Activated CD4-positive, alpha-beta T cell treated with anti-CD3 and anti-CD28 coated beads, Interleukin-2, amount 50 U/mL, for 24 hours (primary cell): ENCODE measurements at places on chromosomes 11 and 22.
A peak's percentile ranks its signal among the peaks of the same experiment; 100 is the strongest.

- DNase-seq = peak; percentile 90
These were observed 14.8 kb downstream of the CD6 start for GRCh38 chr11:60985991-60986915.

- peak; percentile 68 for DNase-seq
These were observed 50.3 kb downstream of the CD6 start for GRCh38 chr11:61021661-61022212.

DNA sequence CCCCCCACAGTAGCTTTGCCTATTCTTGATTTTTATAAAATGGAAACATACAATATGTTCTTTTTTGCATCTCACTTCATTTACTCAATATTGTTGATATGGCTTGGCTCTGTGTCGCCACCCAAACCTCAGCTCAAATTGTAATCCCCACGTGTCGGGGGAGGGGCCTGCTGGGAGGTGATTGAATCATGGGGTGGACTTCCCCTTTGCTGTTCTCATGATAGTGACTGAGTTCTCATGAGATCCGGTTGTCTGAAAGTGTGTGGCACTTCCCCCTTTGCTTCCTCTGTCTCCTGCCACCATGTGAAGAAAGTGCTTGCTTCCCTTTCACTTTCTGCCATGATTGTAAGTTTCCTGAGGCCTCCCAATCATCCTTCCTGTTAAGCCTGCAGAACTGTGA lies 431.3 kb downstream of the MN1 start:
- no peak for DNase-seq

- DNase-seq = no peak
These were observed 327 bp upstream of the MED17 start for GRCh38 chr11:93783765-93784144.

DNA sequence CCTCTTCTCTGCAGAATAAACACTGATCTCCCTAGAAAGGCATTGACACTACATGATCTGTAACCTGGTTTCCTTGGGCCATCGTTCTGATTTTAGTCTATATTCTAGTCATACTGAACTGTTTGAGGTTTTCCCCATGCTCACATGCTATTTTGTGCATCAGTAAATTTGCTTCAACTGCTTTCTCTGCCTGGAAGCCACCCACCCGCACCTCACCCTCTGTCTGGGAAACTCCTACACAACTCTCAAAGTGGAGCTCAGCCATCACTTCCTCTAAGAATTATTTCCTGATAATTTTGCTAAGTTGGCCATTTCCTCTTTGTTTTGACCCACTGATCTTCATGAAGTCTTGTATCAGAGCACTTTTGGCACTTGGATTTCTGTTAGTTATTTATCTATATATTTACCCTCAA lies 36.1 kb downstream of the MMP20 start:
- DNase-seq = no peak

GRCh38 chr22:19169947-19170318 lies 8.6 kb downstream of the SLC25A1 start:
- DNase-seq = no peak

DNA sequence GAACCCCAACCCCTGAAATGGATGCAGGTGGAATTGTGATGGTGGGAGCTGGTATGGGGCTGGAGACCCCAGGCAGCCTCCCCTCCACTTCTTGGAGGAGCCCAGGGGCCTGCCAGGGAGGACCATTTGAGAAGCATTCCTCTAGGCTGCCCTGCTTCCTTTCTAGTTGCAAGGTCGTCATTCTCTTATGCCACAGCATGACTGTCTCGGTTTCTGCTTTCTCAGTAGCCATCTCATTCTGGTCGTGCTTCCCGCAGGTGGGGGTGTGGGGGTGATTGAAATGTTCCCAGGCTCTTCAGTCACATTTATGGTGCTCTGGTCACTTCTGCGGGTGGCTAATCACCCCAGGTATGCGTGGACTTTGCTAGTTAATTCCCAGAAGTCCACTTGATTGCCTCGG lies 223.7 kb upstream of the TBCEL start:
- no peak for DNase-seq

GRCh38 chr11:96052921-96053651 lies 129.2 kb upstream of the MTMR2 start:
- no peak for DNase-seq

DNA sequence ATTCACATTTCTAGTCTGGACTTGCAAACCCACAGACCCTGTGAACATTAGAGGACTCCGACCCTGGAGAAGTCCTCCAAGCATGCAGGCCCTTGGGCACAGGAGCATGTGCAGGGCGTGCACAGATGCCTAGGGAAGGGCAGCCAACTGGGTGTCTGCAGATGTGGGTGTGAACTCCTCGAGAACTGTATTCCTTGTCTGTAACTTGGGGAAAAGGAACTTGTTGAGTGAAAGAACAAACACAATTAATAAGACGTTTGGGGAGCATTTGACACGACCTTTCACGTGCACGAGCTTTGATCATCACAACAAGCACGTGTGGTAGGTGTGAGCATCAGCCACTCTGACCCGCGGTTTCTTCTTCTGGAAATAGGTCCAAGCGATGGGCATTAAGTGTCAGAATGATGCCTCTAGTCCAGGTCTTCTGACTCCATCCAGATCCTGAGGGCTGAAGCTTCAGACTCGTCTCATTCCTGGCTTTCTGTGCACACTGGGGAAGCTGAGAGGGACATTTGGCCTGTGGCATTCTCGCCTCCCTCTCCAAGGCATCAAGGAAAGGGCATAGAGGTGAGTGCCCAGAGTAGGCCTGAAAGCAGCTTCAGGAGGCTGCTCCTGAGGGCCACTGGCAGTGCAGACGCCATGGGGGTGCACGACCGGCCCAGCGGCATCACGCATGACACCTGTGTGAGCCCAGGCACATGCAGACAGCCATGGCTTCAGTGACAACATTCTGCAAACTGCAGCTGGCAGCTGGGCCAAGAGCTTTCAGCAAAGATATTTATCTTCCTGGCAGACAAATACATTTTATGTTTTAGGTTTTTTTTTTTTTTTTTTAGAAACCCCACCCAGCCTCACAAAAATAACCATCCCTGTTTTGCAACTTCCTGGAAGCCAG lies 32.5 kb downstream of the ALX4 start:
- DNase-seq = no peak

DNA sequence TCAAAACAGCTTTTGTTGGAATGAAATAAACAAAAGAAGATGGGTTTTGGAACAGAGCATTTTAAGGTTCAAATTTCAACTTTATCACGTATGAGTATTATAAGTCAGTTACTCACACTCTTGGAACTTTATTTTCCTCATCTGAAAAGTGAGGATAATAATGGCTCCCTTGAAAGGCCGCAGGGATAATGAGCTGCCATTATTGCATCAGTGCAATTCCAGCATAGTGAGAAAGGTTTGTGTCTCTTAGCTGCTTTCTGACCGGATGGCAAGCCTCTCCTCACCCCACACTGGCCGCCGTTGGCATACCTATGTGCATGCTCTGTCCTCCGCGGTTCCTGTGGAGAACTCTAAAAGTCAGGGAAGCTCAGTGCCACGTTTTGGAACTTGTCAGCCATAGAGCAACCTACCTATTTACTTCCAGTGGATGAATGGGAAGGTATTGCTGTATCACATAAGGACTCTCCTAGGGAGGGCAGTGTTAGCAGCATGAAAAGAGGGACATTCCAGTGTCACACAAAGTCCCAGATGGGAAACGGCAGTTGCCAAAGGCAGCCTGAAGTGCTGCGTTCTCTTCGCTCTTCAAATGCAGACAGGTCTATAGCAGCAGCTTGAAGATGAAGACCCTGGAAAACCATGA lies 368.9 kb downstream of the NTM start:
- DNase-seq = no peak

DNA sequence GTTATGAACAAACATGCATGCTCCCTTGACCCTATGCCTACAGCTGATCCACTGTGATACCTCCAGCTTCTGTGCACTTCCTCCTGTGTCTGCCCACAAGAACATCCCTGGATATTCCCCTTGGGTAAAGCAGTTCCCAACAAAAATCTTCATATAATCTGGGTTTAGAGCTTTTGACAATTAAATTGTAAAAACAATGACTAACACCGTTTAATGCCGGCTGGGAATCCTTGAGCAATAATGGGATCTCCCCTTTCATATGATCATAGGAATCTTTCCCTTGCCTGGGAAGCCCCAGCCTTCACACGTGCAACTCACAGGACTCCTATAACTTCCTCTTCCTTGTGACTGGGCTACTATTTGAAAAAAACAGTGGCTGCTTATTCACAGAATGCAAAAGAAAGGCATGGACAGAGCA lies 6.3 kb upstream of the ZC3H12C start:
- no peak for DNase-seq

DNA sequence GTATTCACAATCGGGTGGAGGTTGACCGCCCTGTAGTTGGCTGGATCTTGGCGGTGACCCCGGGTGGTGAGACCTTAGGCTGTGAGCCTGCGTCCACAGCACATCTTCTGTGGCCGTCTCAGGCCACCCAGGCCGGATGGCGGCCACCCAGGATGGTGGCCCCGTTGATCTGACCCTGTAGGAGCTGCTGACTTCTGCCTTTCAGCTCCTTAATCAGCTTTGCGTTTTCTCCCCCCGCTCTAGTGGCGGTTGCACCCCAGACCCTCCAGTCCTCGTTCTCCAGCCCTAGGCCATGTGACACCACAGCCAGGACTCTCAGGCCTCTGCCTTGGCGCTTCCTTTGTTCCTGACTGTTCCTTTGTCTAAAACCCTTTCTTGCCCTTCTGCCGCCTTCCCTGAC lies 244.0 kb downstream of the TBC1D22A start:
- no peak for DNase-seq

- DNase-seq = no peak
These were observed 399.5 kb downstream of the BUD13 start for GRCh38 chr11:116373104-116373944.

DNA sequence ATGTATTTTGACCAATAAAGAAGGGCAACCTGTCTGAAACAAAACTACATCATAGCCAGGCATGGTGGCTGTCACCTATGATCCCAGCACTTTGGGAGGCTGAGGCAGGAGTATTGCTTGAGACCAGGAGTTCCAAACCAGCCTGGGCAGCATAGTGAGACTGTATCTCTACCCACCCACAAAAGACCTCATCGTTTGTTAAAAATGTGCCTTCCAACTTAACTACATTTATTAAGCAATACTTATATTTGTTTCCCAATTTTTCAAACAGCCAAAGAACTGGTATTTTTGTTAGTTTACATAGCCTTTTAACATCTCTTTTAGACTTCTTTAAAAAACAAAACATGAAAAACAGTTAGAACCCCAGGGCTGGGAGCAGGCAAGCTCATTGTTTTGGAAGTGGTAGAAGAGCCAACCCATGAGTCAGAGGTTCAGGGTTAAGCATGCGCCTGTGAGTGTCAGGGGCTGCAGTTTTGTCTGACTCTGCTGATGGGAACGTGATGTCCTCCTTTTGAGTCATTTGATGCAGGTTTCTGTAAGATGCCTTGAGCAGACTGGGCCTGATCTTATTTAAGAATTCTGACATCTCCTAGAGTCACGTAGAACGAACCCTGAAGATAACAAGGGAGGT lies 53.9 kb upstream of the CRTAM start:
- DNase-seq = no peak

- no peak for DNase-seq
These were observed 7.4 kb upstream of the NAP1L4 start for GRCh38 chr11:2999464-2999998.

- peak; percentile 10 for DNase-seq
These were observed 33.8 kb downstream of the ZNF202 start for GRCh38 chr11:123707606-123708205.

DNA sequence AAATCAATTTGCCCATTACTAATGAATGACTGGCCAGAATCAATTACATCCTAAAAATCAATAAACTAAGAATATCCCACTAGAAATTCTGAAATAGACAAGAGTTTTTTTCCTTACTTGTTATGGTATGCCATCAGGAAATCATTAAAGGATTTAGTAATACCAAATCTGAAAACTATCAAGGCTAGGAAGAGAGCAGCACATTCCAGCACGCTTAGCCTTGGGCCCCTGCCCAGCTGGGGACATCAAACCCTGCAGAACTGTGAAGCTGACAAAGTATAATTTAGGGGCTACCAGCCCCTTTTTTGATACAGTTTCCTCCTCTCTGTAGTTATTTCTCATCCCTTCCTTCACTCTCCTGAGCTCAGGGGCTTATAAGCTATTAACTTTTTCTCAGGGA lies 247.8 kb upstream of the ZC3H12C start:
- no peak for DNase-seq
